CD4-positive, alpha-beta T cell treated with Interleukin-15 for 1 hour (primary cell): ENCODE measurements at places on chromosomes 3 and 15.

DNA sequence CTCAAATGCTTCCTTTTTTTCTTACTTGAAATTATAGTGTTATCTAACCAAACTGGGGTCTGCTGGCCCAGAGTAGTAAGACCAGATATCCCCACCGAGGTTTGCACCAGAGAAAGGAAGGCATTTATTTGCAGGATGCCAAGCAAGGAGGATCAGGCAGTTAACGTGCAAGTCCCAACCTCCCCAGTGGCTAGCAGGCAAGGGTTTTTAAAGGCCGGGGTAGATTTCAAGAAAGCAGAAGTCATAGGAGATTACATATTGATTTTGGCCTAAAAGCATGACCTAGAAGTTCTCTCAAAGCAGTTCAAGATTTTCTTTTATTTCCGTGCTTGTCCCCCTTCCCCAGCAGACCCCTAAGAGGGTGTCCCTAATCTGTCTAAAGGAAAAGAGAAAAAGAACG is 32.8 kb upstream of the STRIT1 start:
- no peak for DNase-seq

GRCh38 chr15:73972984-73973682 is 19.0 kb downstream of the STOML1 start:
- DNase-seq = peak; percentile 77

DNA sequence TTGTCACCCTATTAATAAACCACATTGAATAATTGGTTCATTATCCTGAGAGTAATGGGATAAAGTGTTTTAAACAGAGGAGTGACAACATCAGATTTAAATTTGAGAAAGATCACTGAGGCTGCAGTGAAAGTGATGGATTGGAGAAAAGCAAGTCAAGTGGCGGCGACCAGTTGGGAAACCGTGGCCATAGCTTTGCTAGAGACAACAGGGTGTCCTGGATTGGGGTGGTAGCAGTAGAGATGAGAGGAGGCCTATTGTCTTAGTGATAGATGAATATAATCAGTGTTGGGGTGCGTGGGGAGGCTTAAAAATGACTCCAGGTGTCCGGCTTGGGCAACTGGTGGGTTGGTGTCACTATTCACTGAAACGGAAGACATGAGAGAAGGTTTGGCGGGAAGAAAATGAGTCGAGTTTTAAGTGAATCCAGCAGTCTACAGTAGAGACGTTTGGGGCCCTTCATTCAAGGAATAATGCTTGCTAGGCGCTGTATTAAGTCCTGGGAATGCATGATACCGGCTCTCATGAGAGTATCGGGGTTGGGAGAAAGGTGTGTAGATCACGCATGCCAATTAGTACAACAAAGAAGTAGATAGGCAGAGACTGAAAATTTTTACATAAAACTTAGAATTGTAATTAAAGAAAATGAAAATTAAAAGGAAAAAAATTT is 819 bp downstream of the NEK4 start:
- no peak for DNase-seq

GRCh38 chr3:65728138-65728537 is 310.6 kb downstream of the MAGI1 start:
- DNase-seq = no peak

DNA sequence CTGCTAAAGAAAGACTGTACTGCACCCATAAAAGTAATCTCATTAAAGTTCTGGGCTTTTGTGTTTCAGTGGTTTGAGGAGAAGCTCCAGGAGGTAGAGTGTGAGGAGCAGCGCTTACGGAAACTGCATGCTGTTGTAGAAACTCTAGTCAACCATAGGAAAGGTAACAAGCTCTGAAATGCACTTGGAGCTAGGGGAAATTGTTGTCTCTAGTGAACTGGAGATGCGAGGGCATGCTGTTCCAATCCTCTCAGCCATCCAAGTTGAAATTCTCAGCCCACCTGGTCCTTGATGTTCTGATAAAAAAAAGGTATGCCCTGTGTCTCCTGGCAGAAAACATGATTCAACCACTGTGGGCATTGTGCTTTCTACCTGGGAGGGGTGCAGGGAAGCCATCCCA is 21.4 kb upstream of the SNX22 start:
- no peak for DNase-seq

- no peak for DNase-seq
These were observed 42.9 kb downstream of the FGD5 start for GRCh38 chr3:14861446-14862302.

GRCh38 chr15:67678993-67679392 is 136.5 kb downstream of the MAP2K5 start:
- no peak for DNase-seq

- DNase-seq = no peak
These were observed 27.8 kb downstream of the RORA start for GRCh38 chr15:61201322-61201721.

GRCh38 chr15:34206011-34206410 is 3.9 kb downstream of the KATNBL1 start:
- DNase-seq = no peak

DNA sequence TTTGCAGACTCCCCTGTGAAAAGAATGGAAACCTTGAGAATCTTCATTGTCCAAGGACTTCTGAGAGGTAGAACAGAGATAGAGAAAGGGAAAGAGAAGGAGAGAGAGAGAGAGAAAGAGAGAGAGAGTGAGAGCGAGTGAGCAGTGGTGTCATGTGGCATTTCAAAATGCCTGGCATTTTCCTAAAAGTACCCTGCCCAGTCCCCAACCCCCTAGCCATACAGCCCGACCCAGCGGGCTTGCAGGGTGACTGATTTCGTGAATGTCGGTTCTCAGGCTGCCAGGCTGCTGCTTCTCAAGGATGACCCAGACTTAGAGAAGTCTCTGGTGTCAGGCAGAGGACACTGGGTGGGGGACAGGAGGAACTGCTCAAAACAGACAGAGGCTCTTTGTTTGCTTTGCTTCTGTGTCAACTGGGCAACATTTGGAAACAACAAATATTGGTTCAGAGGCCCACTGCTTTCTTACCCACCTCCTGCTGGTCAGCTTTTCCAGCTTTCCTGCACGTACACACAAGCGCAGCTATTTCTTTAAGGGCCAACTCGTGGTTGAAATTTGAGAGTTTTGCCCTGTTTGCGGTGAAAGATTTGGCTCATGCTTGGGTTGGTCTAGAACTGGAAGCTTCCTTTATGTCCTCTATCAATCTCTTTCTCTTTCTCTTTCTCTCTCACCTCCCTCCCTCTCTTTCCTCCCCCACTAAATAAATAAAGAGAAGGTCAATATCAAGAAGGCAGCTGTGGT is 3.7 kb upstream of the TF start:
- no peak for DNase-seq

DNA sequence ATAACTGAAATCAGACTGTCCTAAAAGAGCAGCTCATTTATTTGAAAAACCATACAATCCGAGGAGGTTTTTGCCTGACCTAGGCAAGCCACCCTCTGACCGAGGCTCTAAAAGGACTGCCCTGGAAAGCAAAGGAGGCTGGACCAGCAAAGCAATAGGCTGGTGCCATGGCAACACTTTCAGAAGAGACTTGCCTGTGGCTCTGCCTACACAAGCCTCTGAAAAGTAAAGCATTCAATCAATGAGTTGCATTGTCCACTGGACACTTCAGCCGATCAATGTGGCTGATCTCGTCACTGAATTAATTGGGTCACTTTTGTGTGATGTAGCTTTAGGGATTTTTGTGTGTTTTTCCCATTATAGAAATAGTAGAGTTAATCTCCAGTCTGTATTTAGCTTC is 99.1 kb upstream of the SEMA6D start:
- no peak for DNase-seq

GRCh38 chr3:17420668-17421067 is 321.8 kb downstream of the TBC1D5 start:
- no peak for DNase-seq

GRCh38 chr3:152609891-152610290 is 225.0 kb upstream of the P2RY1 start:
- DNase-seq = no peak

- DNase-seq = no peak
These were observed 5.2 kb downstream of the GCSAM start for GRCh38 chr3:112127522-112128494.

DNA sequence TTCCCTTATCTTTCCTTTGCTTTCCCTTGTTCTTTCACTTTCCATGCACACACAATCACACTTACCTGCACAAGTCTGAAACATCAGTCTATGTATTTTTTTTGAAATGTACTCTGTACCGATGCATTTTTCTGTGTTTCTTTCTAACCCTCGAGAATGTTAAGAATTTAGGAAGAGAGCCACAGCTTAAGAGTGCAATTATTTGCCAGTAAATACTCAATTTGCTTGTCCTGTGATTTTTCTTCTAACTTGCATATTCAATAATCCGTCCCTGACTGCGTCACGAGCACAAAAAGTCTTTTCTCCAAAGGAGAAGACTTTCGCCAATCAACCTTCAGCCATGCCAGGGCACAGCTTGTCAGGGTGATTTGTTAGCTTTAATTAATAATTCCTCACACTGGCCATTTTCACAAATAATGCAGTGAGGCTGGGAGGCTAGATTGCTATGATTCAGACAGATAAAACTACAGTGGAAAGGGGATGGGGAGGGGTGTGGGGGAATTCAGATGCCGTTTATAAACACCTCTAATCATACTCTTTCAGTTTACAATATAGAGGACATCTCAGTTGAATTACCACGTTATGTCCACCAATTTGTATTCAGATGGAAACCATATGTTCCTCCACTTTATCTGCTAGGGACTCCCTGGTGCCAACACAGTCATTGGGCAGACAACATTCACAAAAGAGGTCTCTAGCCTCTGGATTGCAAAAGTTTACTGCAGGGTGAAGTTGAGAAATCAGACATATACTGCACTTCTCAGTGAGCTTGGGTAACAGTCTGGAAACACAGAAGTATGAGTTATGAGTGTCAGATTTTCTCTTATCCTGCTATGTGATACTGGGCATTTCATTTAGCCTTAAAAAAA is 388.0 kb downstream of the ZBTB20 start:
- no peak for DNase-seq

GRCh38 chr3:40340541-40341170 is 31.1 kb downstream of the EIF1B start:
- DNase-seq = no peak

DNA sequence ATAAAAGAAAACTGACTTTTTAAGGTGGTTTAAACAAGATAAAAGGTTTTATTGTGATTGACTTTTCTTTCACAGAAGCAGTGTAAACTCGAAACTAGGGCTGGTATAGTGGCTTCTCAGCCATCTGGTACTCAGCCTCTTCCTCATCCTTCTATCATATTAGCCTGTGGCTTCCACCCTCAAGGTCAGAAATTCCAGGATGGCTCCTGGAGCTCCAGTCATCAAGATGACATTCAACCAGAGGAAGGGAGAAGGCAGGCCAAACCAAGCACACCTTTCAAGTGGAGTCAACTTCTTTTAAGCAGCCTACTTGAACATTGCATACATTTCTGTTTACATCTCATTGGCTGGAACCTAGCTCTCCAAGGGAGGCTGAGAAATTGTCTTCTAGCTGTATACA is 1.3 kb upstream of the MESD start:
- DNase-seq = no peak

DNA sequence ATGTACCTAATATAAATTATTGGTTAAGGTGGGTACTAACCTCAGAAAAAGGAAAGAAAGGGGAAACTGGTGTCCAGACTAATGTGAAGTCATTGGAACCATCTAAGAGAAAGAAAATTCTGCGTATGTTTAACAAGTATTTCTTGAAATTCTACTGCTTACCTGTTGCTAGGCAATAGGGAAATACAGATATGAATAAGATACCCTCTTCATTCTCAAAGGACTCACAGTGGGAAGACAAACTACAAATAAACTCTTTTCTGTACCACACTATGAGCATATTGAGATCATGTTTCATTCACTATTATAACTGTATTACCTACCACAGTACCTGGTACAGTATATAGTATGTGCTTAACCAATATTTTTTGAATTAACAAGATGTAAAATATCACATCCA is 140.5 kb upstream of the MLF1 start:
- DNase-seq = no peak

GRCh38 chr3:120153294-120153693 is 59.0 kb upstream of the GSK3B start:
- no peak for DNase-seq

- DNase-seq = no peak
These were observed 3.6 kb downstream of the RNF168 start for GRCh38 chr3:196499807-196500524.

DNA sequence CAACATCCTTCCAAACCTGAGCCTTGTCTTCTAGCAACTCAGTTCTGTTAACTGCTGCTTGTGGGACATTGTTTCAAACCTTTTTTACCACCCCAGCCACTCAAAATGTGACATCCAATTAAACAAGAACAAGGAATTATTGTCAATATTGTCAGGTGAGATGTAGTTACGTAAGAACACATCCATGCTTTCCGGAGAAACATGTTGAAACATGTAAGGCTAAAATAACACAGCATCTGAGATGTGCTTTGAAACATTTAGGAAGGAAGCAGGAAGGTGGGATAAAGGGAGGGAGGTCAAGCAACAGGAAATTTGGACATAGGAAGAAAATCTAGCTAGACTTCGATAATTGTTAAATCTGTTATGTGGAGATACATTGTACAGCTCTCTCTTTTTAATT is 50.9 kb upstream of the PRICKLE2 start:
- no peak for DNase-seq

GRCh38 chr3:28994161-28994905 is 286.5 kb upstream of the RBMS3 start:
- DNase-seq = no peak

GRCh38 chr3:107674371-107674770 is 151.6 kb downstream of the BBX start:
- no peak for DNase-seq

DNA sequence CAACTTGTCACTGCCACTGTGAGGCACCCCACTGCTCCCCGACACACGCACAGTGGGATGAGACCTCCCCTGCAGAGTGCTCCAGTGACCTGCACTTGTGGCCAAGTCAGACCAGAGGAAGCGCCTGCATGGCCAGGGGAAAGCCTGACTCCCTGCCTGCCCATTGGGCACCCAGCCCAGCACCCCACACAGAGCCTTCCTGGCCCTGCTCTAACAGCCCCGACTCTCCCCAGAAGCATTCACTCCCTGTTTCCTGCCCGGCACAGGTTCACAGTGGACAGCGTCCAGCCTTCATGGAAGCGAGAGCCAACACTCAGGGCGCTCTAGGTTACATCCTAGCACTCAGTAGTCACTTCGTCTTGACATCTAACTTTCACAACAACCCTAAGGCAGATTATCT is 27.8 kb downstream of the RBPMS2 start:
- no peak for DNase-seq

- DNase-seq = no peak
These were observed 546.2 kb downstream of the MECOM start for GRCh38 chr3:169117264-169117663.

DNA sequence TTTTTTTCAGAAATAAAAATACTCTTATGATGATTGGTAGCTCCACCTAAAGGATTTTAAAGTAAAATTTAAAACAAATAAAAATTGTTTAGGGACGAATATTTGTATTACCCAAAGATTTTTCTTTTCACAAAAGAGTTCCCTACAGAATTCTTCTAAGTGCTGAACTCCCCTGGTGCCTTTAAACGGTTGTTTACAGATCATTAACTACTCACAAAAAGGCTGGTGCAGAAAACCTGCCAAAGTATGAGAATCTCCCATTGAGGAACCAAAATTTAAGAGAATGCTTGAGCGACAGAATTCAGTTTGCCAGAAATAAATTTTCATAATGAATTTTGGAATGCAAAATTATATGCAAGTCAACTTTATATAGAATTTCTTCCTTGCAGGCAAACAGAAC is 497.8 kb upstream of the NR2F2 start:
- DNase-seq = no peak

GRCh38 chr3:123286308-123287023 is 84.7 kb downstream of the SEC22A start:
- no peak for DNase-seq
